NCI-H1092 (cell line): ENCODE measurements at places on chromosomes 16 and 17.

GRCh38 chr16:19830902-19831560 lies 53.6 kb downstream of the GPRC5B start:
- DNase-seq: no peak

DNA sequence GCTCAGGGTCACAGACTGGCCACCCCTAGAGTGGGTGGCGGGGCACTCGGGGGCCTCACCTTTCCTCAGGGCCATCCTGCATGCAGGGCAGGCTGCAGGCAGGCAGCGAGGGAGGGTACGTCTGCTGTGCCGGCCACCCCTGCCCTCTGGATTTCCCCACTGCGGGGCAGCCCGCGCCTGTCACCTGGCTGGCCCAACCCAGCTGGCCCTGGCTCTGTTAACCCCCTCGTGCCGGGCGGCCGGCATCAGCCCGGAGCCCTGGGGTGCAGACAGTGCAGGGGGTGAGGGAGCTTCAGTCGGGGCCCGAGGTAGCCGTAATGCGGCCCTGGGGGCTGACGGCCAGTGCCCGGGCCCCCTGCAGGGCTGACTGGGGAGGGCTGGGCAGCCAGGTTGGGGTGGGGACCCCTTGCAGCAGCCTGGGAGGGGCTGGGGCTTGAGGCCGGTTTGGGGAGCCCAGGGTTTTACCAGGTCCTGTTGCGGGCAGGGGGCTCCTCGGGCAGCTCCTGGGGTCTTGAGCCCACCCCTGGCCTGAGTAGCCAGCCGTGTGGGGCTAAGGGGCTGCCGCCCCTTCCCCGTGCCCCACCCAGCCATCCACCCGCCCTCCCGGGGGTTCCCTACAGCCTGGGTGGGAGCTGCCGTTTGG lies at the start of gene IGFALS:
IGFALS (minus strand) TSS at position 128 of the 643 bp plus-strand sequence; CDS start at position 75, 53 bp downstream.
- DNase-seq: no peak

GRCh38 chr17:43979011-43979410 lies 25.3 kb upstream of the PYY start:
- DNase-seq: no peak

DNA sequence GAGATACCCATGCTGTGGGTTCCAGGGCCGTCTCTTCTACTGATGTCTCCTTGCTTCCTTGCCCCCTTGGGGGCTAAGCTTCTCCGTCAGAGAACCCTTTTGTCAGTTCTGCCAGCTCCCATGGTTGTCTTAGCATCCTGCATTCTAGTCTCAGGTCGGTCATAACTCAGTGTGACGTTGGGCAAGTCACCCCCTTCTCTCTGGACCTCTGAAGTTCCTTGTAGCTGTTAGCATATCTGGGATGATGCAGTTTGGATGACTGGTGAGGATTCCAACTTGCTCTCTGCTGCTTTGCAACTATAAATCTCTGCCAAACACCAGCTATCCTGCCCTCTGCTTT lies 8.9 kb upstream of the MYL4 start:
- no peak for DNase-seq

- no peak for DNase-seq
Measured at GRCh38 chr17:42891539-42892152, 9.0 kb upstream of the G6PC1 start.

- peak; percentile 36 for DNase-seq
Measured at GRCh38 chr17:40022961-40023541, 7.8 kb downstream of the CSF3 start.

GRCh38 chr17:72562615-72563188 lies 441.9 kb downstream of the SOX9 start:
- no peak for DNase-seq

DNA sequence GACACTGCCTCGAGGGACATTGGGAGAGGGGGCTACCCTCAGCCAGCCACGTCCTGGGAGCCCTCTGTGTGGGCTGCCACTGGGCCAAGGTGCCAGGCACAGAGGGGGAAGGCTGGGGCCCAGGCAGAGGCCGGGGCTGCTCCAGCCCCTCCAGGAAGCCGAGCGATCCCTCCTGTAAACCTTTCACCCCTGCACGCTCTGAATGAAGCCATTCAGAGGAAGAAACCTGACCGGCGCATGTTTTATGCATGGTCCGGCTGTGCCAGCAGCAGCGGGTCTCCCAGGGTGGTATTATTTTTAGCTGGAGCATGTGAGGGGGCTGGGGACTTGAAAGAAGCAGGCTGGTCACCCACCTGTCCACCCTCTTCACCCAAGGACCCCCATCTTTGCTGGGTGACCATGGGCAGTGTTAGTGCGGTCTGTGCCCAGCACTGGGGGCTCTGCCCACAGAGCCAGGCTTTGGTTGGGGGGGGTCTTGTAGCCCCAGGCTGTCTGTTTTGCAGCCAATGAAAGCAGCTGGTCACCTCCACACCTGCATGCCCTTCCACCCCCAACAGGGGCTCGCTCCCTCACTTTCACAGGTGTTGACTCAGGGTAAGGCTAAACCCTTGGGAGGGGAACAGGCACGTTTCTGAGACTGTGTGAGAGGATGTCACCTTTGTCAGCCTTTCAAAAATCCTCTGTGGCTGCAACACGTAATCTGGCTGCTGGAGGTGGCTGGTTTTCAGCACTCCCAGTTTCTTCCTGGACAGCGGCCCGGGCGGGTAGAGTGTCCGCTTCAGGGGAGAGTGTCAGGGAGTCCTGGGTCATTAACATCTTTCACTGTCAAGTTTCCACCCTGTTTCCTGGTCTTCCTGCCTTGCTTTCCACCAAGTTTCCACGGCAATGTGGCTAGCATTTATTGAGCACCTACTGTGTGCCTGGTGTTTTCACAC lies 77.1 kb upstream of the BRD7 start:
- no peak for DNase-seq

DNA sequence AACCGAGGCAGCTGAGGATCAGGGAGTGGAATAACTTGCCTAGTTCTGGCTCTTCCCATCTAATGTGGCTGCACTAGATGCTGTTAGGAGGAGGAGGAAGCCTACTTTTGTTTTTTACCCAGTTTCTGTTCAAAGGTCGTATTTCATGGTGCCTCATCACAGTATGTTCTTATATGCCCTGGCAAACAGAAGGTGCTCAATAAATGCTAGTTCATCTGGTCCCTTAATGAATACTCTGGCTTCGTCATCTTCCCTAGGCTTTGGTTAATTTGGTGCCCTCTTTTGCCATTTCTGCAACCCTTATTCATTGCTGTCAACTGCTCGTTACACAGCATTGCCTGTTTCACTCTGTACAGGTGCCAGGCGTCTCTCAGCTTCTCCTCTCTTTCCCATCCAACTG lies 151.7 kb downstream of the WWOX start:
- no peak for DNase-seq

GRCh38 chr16:69188716-69189115 lies 1.8 kb downstream of the SNTB2 start:
- no peak for DNase-seq

GRCh38 chr17:72872396-72872795 lies 220.1 kb downstream of the SLC39A11 start:
- DNase-seq: no peak

- DNase-seq: no peak
Measured at GRCh38 chr16:9308850-9309249, 217.4 kb downstream of the HAPSTR1 start.

- DNase-seq: no peak
Measured at GRCh38 chr17:38908676-38909181, 16.7 kb upstream of the LASP1NB start.

DNA sequence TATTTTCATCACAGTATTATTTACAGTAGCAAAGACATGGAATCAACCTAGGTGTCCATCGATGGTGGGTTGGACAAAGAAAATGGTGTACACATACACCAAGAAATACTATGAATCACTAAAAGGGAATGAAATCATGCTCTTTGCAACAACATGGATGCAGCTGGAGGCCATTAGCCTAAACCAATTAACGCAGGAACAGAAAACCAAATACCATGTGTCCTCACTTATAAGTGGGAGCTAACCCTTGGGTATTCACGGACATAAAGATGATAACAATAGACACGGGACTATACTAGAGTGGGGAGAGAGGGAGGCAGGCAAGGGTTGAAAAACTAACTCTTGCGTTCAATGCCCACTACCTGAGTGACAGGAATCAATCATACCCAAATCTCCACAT lies 41.0 kb downstream of the MRPS23 start:
- no peak for DNase-seq

- DNase-seq: no peak
Measured at GRCh38 chr17:11506635-11507034, 91.6 kb upstream of the DNAH9 start.

DNA sequence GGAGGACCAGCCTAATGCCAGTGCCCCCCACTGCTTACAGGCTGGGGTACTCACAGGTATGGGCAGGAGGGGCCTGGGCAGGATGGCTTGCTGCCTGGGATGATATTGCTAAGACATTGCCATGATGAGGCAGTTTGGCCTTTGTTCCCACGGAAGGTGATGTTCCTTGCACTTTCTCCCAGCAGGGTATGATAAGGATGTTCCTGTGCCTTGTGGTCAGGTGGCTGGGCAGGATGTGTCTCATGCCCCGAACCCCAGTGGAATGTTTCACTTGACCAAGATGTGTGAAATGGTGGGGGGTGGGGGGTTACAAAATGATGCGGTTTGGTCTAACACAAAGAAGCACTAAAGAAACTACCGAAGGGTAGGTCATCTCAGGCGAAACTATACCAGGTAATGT lies 337.8 kb upstream of the ZFHX3 start:
- no peak for DNase-seq

DNA sequence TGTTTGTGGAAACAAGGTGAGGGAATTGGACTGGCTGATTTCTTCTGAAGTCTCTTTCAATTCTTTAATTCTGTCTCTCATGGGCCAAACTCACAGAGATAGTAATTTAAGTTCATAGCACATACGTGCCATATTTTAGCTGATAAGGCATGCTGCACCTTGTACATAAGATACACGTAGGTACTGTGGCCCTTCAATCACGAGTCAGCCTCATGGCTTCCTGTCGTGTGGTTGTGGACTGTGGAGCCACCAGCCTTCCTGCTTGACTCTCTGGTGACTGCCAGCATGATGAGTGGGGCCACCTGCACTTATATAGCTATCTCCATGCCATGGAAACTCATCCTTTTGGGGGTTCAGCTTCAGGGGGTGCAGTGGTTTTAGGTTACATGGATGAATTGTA lies 25.1 kb downstream of the KSR1 start:
- no peak for DNase-seq

DNA sequence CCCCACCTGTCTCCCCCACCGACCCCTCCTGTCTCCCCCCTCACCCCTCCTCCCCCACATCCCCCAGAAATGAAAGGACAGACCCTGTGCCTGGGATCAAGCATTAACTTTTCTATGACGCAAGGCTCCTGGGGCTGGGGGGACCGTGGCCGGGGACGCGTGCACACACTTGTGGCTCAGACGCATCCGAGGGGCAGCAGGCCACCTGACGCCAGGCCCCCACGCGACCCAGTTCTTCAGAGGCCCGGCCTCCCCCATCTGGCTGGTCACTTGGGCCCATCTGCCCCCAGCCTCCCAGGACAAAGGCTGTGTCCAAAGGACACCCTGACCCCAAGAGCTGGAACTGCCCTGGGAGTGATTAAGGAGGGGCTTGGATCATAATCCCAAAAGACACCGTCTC lies 14.0 kb upstream of the PVALEF start:
- DNase-seq: no peak

- DNase-seq: no peak
Measured at GRCh38 chr16:19240494-19240893, 45.0 kb upstream of the CLEC19A start.

GRCh38 chr16:58589326-58589905 lies 40.2 kb downstream of the CNOT1 start:
- DNase-seq: no peak

- DNase-seq: no peak
Measured at GRCh38 chr16:49216593-49216992, 65.0 kb downstream of the CBLN1 start.

- no peak for DNase-seq
Measured at GRCh38 chr16:80117556-80118130, 423.1 kb upstream of the DYNLRB2 start.

DNA sequence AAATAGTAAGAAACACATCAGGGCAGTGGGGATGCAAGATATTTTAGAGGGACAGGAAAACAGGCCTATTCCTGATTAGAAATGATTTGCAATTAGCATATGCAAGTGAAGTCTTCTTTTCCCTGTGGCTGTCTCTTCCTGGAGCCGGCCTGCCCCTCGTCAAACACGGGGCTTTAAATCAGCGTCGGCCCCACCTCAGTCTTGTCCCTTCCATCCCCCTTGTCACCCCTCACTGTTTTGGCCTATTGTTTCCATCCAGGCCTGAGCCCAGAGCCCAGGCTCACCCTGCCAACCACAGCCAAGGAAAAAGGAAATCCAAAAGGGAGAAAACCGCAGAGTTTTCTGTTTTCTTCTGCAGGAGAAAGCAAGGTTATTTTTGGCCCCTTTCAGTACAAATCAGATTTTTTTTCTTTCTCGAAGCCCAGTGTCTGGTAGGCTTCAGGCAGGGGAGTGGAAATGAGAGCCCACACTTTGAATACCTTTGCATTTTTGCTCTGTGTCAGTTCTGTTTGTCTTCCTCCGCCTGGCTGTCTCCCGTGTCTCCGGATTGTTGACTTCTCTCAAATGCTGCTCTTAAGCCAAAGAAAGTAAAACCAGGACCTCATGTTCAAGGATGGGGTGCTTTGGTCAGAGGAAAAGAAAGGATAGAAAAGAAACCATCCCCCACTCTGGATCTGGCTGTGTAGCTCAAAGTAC lies 399.9 kb upstream of the CDH11 start:
- no peak for DNase-seq

- peak; percentile 35 for DNase-seq
Measured at GRCh38 chr16:77850636-77851333, 62.4 kb downstream of the VAT1L start.

GRCh38 chr17:71902894-71903506 lies 217.8 kb upstream of the SOX9 start:
- no peak for DNase-seq

GRCh38 chr17:59361386-59361785 lies 29.9 kb downstream of the YPEL2 start:
- DNase-seq: no peak

GRCh38 chr17:40536295-40537171 lies 28.7 kb downstream of the CCR7 start:
- DNase-seq: no peak

DNA sequence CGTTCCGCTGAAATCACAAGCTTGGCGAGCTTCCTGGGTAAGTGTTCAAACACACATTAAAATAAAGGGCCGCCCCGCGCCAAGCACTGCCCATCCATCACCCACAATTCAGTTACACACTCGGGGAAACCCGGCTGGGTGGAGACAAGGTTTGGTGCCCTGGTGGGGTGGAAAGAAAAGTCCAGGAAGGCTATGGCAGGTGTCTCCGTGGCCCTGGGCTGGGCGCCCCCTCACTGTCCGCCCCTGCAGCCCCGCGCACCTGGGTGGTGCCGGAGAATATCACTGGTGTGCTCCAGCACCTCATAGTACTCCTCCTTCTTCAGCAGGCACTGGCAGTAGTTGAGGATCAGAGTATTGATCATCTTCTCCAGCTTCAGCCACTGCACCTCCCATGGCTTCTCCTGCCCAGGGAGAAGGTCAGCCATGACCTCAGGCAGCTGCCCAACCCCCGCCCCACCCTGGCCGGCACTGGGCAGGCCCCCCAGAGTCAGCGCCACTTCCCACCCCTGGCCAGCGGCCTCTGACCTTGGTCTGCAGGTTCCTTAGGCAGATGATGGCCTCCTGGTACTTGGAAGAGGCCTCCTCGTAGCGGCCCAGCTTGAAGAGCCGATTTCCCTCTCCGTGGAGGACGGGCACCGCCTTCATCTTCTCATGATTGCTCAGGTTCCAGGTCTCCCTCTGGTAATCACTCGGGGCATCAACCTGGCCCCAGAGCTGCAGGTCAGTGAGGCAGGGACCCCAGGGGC lies 8.4 kb downstream of the AIPL1 start:
- no peak for DNase-seq

GRCh38 chr17:18241229-18241871 lies 15.9 kb downstream of the LLGL1 start:
- no peak for DNase-seq
